ENCODE measurements at places on chromosomes 5 and 9.

DNA sequence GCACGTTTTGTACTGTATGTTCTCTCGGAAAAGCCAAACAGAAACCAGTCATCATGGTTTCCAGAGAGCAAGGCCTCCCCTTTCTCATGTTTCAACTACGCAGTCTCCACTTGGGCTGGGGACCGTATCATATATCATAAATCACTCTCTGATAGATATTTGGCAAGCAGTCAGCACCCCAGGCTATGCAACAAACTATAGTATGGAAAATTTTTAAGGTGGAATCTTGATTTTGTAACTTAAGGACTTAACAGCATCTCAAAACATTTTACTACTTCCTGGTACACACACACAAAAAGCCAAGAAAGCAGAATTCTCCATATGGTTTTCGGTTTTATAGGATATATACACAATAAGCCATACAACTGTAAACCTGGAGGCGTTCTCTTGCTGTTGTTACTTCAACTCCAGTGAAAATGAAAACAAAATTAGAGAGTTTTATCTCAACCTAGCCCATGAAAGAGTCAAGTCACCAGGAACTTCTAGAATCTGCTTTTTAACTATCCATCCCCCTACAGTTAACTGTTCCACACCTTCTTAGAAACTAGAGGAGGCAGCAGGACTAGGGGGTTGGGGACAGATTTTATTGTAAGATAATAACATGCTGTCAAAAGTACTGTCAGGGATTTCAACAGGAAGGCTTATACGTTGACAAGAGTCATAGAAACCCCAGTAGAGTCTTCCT, 283.4 kb downstream of the NFIB start:
- DNase-seq, result no peak

- DNase-seq, result no peak
Measured at GRCh38 chr5:88854769-88855168, 28.2 kb downstream of the MEF2C start.

GRCh38 chr9:82302968-82303655, 314.5 kb downstream of the SPATA31D1 start:
- DNase-seq, result no peak

DNA sequence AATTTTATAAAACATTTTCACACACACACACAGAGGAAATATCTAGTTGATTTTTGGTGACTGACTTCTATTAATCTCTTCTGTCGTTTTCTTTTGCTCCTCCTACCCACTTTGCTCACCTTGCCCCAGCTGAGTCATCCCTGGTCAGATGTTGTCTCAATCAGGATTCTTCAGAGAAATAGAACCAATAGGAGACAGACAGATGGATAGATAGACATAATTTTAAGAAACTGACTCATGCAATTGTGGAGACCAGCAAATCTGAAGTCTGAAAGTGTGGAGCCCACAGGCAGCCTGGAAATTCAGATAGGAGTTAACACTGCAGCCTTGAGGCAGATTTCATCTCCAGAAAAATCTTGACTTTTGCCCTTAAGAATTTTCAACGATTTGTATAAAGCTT, 37.0 kb upstream of the PIK3R1 start:
- DNase-seq, result no peak

DNA sequence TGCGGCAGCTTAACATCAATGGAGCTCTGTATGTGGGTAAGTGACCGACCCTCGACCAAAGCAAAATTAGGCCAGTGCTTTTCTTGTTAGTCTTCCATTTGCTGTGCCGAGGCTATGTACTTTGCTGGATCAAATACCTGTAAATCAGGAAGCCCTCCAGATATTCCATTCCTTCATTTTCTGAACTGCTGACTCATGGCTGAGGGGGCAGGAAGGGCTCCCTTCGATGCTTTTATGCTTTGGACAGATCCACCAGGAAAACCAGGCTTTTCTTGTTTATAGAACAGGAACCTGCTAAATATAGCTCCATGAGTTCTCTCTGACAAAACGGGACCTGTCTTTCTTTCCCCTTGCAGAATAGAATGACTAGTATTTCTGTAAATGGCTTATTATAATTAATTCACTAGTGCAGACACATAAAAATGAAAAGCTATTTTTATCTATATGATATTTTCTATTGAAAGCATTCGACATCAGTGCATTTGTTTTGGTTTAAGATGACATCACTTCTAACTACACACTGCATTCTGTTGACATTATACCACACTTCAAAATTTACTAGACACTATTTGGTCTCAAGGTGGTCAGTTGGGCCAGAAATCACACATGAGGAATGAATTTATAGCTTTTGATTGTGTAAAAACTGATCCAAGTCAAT, 93.3 kb downstream of the LIFR start:
- DNase-seq, result no peak

GRCh38 chr9:136907011-136907914, 20.9 kb downstream of the TRAF2 start:
- DNase-seq, result no peak

DNA sequence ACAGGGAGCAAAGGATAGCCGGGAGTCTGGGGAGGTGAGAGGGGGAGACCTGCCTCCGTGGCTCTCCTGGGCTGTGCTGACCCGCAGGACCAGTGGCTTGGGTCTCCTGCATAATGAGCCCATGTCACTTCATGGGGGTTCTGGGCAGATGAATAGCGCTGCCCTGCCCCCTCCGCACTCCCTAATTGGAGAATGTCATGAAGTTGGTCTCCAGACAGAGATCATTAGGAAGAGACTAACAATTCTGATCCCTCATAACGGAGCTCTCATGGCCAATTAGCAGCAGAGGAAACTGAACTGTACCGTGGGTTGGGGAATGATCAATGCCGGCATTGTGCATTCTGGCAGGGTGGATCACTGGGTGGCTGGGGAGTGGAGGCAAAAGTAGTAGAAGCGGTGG, 186.1 kb downstream of the FSTL4 start:
- no peak for DNase-seq

DNA sequence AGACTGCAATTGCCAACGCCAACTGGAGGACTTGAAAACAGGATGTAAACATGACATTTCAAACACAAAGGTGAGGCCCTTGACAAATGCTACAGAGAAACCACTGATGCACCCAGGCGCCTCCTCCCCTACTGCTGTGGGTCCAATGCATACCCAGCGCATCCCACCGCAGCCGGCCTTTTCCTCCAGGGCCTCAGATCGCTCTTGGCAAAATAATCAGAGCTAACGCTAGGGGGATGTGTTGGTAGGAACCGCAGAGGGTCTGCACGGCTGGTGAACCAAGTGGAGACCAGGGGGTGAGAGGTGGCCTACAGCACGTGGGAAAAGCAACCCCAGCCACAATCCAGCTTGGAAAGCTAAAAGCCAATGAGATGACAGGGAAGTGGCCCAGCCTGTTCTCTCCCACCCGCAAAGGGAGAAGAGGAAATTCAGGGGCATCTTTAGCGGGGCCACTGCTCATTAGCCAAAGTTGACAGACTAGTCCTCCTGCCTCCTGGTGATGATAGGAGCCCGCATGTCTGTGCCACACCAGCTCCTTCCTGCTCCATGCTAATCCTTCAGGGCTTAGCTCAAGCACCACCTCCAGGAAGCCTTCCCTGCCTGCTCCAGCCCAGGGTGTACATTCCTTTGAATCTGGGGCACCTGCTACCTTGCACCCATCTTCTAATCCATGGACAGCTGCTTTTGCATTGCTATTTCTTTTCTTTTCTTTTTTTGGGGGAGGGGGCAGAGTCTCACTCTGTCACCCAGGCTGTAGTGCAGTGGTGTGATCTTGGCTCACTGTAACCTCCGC, 5.9 kb downstream of the FAM163B start:
- no peak for DNase-seq

GRCh38 chr9:87088621-87089365, 141.5 kb upstream of the GAS1 start:
- no peak for DNase-seq

GRCh38 chr5:140115186-140115500, 1.2 kb downstream of the PURA start:
- DNase-seq, result no peak

DNA sequence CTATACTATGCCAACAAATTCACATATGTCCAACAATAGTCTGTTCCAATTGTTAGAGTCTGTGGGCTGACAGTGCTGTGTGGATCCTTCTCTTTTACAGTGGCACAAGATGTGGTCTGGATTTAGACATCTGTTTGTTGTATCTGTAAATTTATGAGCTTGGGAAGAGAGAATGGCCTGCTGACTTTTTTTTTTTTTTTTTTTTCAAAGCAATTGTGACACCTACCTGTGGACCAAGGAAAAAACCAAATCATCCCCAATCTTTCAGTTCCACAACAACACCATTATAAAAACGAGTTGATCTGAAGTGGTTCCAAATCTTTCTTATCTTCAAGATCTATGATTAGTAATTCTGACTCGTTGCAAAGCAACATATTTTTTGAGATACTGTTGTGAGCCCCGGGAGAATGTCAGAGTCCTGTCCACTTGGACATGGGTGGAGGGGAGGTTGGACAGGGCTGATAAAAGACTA, 4.9 kb downstream of the IRX2 start:
- DNase-seq, result no peak

- no peak for DNase-seq
Measured at GRCh38 chr9:61667559-61668121, 477.8 kb downstream of the SPATA31A7 start.

DNA sequence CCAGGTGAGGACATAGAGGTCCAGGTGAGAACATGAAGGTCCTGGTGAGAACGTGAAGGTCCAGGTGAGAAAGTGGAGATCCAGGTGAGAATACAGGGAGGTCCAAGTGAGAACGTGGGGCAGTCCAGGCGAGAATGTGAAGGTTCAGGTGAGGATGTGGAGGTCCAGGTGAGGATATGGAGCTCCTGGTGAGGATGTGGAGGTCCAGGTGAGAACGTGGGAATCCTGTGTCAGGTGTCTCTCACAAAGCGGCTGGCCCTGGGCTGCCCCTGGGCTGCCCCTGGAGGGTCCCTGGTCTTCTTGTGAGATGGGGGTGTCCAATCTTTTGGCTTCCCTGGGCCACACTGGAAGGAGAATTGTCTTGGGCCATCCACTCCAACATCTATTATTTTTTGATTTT, 133.4 kb downstream of the MRPL36 start:
- no peak for DNase-seq

- no peak for DNase-seq
Measured at GRCh38 chr9:78122631-78123030, 91.0 kb upstream of the GNAQ start.

- DNase-seq, result no peak
Measured at GRCh38 chr9:81981883-81982282, 6.7 kb upstream of the SPATA31D1 start.

GRCh38 chr9:115790520-115790919, 363.1 kb upstream of the PAPPA start:
- DNase-seq, result no peak

- DNase-seq, result no peak
Measured at GRCh38 chr5:33271606-33272005, 169.2 kb upstream of the TARS1 start.

Data from amniotic stem cell (primary cell).